ENCODE measurements at places on chromosomes 6 and 20. TPM values are rescaled to one million over a fixed set of nuclear protein-coding genes. Genes with fewer than 3 reads are reported as not detected.

- H3K4me1 ChIP-seq, result peaks cover 3% of the 10 kb centered on the region
- DNase-seq, result no peak
- H3K27me3 ChIP-seq, result no peaks in the 10 kb centered on the region
- no peak overlapping the region for H3K4me3 ChIP-seq
These were observed 8.9 kb downstream of the PTPRK start for GRCh38 chr6:128511506-128511905.

GRCh38 chr20:9088556-9088955 is 19.7 kb downstream of the PLCB4 start:
- no peaks in the 10 kb centered on the region for H3K36me3 ChIP-seq
- no peaks in the 10 kb centered on the region for H3K27me3 ChIP-seq
- no peak for DNase-seq
- no peak overlapping the region for H3K4me3 ChIP-seq
- H3K27ac ChIP-seq, result no peak overlapping the region

DNA sequence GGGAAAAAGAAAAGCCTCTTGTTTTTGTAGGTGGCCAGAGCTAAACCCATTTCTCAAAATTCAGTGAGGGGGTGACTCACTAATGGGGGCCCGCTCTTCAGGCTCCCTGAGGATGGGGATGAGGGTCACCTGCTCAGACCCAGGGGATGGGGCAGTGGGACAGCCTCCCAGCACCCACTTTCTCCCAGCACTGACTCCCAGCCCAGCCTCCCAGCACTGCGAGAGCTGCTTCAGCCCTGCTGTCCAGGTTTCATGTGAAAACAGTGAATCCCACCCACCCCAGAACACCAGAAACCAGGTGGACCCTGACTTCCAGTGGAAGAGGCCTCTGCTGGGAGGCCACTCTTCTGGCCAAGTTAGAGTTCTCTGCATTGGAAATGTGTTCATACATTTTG is 362.6 kb downstream of the CDH4 start:
- peaks cover 3% of the 10 kb centered on the region for H3K27me3 ChIP-seq
- no peaks in the 10 kb centered on the region for H3K4me1 ChIP-seq

GRCh38 chr6:20408851-20409250 is 7.2 kb downstream of the E2F3 start:
- H3K4me3 ChIP-seq, result no peak overlapping the region
- peaks cover 36% of the 10 kb centered on the region for H3K36me3 ChIP-seq
- peaks cover 3% of the 10 kb centered on the region for H3K4me1 ChIP-seq
- no peaks in the 10 kb centered on the region for H3K27me3 ChIP-seq
- H3K27ac ChIP-seq, result no peak overlapping the region

GRCh38 chr20:48725555-48725991 is 102.2 kb downstream of the PREX1 start:
- no peak for DNase-seq
- no peaks in the 10 kb centered on the region for H3K36me3 ChIP-seq
- H3K4me3 ChIP-seq, result no peak overlapping the region
- no peaks in the 10 kb centered on the region for H3K27me3 ChIP-seq
- no peak overlapping the region for H3K27ac ChIP-seq
- no peaks in the 10 kb centered on the region for H3K4me1 ChIP-seq

- H3K36me3 ChIP-seq, result no peaks in the 10 kb centered on the region
- H3K27me3 ChIP-seq, result no peaks in the 10 kb centered on the region
- no peak overlapping the region for H3K4me3 ChIP-seq
- no peaks in the 10 kb centered on the region for H3K4me1 ChIP-seq
These were observed 477.2 kb upstream of the SULF2 start for GRCh38 chr20:48262466-48262865.

DNA sequence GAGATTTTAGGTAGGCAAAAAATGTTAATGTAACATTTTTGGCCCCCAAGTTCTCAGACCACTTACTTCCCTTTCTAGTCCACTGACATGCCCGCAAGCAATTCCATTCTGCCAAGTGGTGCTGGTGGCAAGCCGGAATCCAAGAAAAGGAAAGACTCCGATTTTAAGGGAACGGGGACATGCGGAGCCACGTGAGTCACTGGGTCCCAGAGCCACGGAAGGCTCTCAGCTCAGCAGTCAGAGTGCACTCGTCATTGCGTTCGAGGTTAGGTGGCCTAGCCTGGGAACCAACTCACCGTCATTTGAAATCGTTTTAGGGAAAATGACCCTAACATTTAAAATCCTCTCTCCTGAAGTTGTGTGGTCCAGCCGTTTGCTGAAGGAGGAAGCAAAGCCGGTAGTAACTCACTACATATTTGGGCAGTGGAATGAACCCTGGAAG is 711 bp upstream of the SIRT5 start:
- H3K4me3 ChIP-seq, result peak overlapping the region; percentile 92
- DNase-seq, result peak; percentile 46
- H3K27ac ChIP-seq, result peak overlapping the region; percentile 82
- H3K36me3 ChIP-seq, result no peaks in the 10 kb centered on the region
- H3K4me1 ChIP-seq, result no peaks in the 10 kb centered on the region
- H3K27me3 ChIP-seq, result no peaks in the 10 kb centered on the region

MACROD2 gene
- 1.6 TPM for total RNA-seq

Data from H9 (cell line).